ENCODE measurements at places on chromosomes 6 and 20.

DNA sequence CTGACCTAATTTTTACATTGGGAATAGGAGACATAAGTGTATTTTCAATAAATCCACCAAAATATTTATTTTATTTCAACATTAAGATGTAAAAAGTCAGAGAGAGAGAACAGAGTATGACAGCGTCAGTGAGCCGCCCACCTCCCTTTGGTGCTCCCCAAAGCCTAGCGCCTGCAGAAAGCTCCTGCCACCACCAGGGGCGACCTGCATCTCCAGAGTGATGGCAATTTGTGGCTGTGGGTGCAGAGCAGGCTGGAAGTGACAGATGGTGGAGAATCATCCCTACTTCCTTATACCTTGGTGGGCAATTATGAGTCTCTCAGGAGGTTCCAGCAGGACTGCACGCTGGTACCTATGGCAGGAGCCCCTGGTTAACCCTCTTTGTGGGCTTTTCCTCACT lies 87.3 kb downstream of the PTPRT start:
- DNase-seq: no peak

DNA sequence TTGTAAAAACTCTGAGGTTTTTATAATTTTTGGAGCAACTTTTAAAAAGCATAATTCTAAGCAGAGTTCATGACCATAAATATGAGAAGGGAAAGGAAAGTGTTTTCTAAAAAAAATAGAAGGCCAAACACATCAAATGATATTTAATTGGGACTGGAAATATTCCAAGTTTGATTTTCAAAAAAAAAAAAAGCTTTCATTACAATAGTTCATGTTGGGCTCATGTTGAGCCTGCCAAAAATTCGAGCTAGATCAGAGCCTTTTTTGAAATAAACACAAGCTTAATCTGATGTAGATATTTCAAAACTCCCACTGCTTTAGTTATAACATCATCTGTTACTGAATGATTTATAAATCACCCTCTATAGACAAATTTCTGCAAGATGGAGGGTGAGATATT lies 163.4 kb upstream of the DEFB112 start:
- no peak for DNase-seq

DNA sequence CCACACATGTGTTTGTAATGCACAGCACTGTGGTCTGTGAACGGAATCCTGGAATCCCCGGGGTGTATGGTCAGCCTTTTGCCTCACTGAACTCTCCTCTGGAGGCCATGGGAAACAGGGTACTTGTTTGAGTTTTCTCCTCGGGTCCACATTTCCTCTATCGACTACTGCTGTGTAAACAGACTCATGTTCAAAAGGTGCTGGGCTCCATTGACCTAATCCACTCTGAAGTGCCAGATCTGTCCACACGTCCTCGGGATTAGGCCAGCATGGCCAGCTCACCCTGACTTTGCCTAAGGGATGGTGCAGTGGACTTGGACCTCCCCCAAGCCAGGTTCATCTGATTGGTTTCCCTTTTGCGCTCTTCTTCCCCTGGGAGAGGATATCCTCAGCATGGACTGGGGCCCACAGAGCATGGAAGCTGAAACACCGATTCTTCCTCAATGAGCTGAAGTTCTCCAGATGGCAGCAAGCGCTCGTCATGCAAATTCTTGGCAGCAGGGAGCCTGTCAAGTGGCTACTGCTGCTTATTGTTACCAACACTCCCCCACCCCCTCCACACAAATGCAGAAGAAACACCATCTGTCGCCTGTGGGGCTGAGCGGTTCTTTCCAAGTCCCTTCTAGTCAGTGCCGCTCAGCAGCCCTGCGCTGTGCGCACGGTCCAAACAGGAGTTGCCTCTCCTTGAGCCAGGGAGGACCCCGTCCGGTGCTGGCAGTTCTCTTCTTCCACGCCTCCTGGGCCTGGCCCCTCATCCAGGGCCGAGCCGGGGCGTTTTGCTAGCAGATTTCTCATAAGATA lies 292.6 kb upstream of the MARCKS start:
- peak; percentile 76 for DNase-seq

GRCh38 chr6:33112148-33112547 lies 36.4 kb downstream of the HLA-DPB1 start:
- DNase-seq: no peak

- no peak for DNase-seq
Observed at GRCh38 chr6:73369563-73369962, at the start of gene OOEP. Gene OOEP, minus strand, starts transcription at chr6:73369897. Its CDS starts 105 bp downstream, at chr6:73369792.

- DNase-seq: no peak
Observed at GRCh38 chr6:7479801-7480266, 61.6 kb upstream of the DSP start.

DNA sequence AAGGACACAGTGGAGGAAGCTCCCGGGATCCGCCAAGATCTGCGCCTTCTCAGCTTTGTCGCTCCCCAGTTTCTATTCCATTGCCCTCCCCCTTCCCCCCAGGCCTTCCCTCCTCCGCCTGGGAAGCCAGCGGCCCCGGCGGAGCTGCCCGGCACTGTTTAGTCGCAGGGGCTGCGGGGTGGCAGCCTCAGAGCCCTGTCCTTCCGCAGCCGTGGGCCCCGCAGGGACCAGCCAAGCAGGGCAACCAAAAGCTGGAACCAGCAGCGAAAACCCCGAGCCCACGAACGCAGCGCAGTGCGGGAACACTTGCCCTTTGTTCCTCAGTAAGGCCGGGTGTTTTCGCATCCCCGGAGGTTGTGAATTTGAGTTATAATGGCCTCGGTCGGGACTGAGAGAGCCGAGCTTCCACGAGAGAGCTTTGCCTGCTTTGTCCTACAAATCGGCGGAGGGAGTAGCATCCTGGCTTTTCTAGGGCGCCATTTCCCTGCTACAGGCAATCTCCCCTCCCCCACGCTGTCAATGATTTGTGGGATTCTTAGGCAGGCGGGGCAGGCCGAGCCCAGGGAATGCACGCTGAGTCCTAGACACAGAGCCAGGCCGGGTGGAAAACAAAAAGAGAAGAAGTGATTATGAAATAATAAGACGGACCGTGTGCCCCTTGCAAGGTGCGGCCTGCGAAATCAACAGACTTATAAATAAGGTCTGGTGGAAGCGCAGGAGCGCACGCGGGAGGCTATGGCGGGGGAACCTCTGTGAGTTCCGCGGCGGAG lies 4.0 kb upstream of the TUBB2B start:
- DNase-seq: peak; percentile 79

Data from ascending aorta (tissue), 2 donors.